ENCODE measurements at places on chromosomes 13 and 19. TPM values are rescaled to one million over a fixed set of nuclear protein-coding genes. Genes with fewer than 3 reads are reported as not detected.
A peak's percentile ranks its signal among the peaks of the same experiment; 100 is the strongest.

- DNase-seq: no peak
These were observed 102.6 kb upstream of the RNF113B start for GRCh38 chr13:98279473-98280175.

DNA sequence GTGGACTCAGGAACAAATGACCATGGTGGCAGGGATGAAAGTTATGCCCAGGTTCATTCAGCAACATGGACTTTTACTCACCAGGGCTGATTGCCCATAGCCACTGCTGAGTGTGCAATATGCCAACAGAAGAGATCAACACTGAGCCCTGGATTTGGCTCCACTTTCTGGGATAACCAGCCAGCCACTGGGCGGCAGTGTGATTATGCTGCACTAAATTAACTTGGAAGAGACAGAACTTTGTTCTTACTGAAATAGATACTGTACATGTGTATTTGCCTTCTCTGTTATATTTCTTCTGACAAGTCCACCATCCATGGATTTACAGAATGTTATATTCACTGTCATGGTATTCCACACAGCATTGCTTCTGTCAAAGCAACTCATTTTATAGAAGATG is 257.4 kb downstream of the TDRD3 start:
- DNase-seq: no peak

Gene METTL21C
- not detected for polyA plus RNA-seq

DNA sequence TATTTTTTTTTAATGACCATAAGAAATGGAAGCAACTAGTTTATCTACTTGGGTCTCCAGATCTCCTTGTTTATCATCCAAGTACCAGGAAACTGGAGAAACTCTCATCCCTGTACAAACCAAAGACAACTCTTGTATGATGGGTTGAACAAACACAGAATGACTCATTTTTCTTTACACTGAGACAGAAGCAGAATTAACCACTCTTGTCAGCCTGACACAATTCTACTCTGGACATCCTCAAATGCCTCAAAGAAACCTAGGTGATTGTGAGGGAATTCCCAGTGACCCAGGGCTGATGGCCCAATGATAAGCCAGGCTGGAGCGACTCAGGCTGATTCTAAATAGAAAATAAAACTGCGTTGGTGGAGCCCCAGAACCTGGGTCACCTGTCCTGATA is 151.5 kb downstream of the ZNF737 start:
- DNase-seq: no peak

Gene IZUMO2
- 1.0 TPM for polyA plus RNA-seq

GRCh38 chr13:77448689-77449088 is 86.8 kb upstream of the SCEL start:
- no peak for DNase-seq

DNA sequence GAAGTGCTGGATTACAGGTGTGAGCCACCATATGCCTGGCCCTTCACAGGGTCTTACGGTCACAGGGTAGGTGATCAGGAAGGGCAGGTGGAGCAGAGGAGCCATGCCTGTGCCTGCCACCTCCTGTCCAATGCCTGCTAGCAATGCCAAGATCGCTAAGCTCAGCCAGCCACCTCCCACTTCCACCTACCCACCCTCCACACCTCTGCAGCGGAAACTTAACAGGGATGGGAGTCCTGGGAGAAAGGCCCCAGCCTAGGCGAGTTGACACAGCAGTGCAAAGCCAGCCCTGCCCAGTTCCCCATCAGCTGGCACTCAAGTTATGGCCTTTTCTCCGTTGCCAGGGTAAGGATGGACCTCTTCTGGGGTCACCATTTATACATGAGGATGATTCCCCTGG is 15.9 kb upstream of the FCHO1 start:
- DNase-seq: no peak

Gene LHB
- polyA plus RNA-seq: not detected

Gene KCNRG
- polyA plus RNA-seq: 4.1 TPM

- peak; percentile 81 for DNase-seq
These were observed 15.2 kb upstream of the TLE6 start for GRCh38 chr19:2962018-2962670.

DNA sequence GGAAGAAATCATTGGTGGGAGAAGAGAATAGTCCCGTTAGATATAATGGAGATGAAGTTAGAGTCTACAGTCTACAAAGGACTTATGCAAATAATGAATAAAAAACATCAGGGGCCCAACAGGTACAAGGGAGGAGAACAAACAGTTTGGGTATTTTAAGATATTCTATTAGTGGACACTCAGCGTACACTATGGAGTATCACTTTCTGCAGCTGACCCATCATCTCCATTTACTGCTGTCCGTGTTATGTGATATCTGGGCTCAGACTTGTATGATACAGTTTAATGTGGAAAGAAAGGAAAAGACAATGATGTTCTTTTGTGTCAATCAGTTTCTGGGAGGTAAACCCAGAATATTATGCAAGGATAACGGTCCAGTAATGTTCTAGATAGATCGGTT is 126.2 kb downstream of the RAB20 start:
- no peak for DNase-seq

DNA sequence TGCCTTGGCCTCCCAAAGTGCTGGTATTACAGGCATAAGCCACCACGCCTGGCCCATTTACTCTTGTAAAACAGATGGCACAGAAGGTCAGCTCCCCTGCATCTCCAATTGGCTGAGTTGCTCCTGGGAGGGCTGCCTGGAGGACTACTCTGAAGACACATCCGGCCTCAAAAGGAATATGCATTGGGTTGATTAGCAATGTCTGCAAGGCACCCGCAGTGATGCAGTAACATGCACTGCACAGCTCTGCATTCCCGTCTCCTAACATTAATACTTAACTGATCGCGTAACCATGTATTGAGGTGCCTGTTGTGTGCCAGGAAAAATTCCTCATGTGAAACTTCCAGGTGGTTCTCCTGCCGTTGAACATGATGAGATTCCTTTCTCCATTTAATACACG is 5.0 kb downstream of the ELAVL3 start:
- no peak for DNase-seq

DNA sequence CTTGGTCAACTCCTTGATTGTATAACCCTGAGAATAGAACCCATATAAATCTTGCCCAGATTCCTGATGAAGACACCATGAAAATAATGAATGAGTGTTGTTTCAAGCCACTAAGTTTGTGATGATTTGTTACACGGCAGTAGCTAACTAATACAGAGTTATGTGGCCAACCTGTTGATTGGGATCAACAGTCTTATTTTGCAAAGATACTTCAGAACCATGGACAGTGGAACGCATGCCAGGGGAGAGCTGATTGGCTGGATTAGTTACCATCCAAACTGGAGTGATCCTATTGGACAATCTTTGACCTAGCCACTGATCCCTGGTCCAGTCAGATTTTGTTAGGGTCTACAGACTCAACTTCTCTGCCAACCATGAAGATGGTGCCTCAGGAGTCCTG is 26.6 kb downstream of the CD70 start:
- DNase-seq: no peak

- no peak for DNase-seq
These were observed 1.2 kb upstream of the HIF3A start for GRCh38 chr19:46295401-46296201.

Gene NCAN
- polyA plus RNA-seq: 0.07 TPM

DNA sequence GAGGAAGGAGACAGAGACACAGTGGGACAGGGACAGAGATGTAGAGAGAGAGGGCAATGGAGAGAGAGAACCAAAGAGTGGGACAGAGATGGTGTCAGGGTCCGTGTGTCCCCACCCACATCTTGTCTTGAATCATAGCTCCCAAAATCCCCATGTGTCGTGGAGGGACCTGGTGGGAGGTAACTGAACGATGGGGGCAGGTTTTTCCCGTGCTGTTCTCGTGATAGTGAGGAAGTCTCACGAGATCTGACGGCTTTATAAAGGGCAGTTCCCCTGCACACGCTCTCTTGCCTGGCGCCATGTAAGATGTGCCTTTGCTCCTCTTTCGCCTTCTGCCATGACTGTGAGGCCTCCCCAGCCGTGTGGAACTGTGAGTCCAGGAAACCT is 7.5 kb upstream of the PLA2G4C start:
- no peak for DNase-seq

GRCh38 chr19:21317821-21318220 is 11.4 kb downstream of the ZNF708 start:
- DNase-seq: no peak

GRCh38 chr13:44575741-44576350 is at the start of gene TSC22D1:
TSS of gene TSC22D1 (minus strand) at chr13:44576330. CDS start at chr13:44576074, 256 bp downstream.
- DNase-seq: peak; percentile 84

DNA sequence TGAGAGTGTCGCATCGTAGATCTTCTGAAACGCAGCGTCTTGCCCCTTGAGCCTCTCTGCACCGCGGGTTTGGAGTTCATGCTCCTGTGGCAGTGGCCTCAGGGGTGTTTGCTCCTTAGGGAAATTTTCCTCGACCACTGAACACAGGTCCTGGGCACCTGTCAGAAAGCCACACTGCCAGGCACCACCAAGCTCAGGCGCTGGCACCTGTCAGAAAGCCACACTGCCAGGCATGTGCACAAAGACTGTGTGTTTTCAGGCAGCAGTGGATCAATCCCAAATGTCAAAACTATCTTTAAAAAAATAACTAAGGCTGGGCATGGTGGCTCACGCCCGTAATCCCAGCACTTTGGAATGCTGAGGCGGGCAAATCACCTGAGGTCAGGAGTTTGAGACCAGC is 87.1 kb downstream of the ATP11A start:
- DNase-seq: peak; percentile 13

DNA sequence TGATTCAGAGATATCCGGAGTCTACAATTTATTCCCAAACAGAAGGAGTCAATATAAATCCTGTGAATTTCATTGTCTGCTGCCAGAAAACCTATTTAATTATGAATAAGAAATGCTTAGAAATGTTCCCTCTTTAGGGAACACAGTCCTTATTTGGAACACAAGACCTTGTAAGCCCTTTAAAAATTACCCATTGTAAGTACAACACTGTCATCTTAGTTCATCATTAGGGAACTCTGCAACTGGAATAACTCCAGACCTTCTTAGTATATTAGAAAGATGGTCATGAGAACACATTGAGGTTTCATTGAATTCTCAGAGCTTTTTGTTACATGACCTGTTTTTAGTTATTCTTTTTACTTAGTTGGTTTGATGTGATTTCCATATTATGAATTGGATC is 548.5 kb upstream of the KLF12 start:
- no peak for DNase-seq

DNA sequence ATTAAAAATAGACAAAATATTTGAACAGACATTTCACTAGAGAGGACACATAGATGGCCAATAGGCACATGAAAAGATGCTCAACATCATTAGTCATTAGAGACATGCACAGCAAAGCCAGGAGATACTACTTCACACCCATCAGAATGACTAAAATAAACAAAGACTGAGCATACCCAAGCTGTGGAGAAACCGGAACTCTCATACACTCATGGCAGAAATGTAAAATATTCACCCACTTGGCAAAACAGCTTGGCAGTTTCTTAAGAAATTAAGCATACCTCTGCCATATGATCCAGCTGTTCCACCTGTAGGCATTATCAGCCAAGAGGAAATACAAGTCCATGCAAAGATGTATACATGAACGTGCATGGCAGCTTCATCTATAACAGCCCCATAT is 213.4 kb downstream of the TSHZ3 start:
- DNase-seq: no peak

DNA sequence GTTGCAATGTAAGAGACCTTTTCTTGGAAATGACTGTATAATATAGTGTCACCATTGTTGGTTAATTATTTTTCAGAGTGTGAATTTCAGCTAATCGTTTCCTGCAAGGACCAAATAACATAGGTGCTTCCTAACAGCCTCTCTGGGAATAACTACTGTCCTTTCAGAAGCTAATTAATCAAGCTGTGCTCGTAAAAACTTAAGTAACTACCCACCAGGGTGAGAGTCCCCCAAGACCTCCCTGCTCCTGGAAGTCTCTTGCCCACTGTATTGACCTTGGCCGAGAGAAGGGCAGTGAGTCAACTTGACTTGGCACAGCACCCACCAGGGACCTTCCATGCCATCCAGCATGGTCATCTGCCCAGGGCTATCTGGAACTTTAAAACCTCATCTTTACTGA is 50.3 kb downstream of the UQCRFS1 start:
- no peak for DNase-seq

Gene FAM124A
- polyA plus RNA-seq: 6.0 TPM

DNA sequence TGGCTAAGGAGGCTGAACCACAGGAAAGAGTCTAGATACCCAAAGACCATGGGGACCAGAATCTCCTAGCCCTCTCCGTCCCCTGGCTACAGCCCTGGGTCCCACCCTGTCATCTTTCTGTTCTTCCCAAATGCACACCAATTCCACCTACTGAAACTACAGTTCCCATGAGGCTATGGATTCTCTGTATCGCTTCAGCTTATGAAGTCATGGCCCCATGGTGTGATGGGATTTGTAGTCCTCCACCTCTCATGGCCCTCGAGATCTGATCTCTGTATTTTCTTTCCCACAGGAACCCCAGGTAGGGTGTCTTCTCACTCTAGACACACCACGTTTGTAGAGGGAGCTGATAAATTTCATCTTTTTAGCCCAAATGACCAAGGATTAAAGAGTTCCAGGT is 11.8 kb downstream of the PTPRH start:
- no peak for DNase-seq

DNA sequence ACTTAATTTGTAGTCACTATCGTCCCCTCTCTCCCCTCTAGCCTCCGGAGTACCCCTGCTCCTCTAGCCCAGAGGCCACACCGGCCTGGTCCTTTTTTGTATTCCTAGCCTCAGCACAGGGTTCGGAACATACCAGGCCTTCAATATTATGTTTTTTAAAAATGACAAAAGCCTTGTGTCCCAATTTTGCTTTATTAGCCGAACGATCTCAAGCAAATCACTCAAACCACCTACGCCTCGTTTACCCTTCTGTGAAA is 463 bp upstream of the POMP start:
- DNase-seq: no peak

Gene PDX1
- not detected for polyA plus RNA-seq

DNA sequence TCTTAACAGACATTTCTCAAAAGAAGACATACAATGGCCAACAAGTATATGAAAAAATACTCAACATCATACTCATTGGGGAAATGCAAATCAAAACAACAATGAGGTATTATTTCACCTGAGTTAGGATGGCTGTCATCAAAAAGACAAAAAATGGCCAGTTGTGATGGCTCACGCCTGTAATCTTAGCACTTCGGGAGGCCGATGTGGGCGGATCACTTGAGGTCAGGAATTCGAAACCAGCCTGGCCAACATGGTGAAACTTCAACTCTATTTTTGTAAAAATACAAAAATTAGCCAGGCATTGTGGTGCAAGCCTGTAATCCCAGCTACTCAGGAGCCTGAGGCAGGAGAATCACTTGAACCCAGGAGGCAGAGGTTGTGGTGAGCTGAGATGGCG is 22.0 kb downstream of the CEACAM16 start:
- no peak for DNase-seq

DNA sequence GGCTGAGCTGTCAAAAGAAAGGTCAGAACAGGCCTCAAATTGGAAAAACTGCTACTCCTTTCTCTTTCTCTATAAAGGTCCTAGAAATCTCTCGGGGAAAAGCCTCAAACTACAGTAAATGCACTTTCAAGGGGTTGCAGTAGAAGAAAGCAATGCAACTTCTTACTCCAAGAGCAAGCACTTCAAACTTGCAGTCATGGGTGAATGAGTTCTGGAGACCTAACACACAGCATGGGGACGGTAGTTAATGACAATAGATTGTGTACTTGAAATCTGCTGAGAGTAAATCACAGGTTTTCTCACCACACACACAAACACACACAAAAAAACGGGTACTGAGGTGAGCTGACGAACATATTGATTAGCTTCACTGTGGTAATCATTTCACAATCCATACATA is 11.8 kb downstream of the TUBGCP3 start:
- DNase-seq: no peak

Gene HIPK4
- 0.35 TPM for polyA plus RNA-seq

GRCh38 chr19:35267353-35267817 is 1.4 kb upstream of the USF2 start:
- peak; percentile 41 for DNase-seq

- DNase-seq: no peak
These were observed 85.7 kb downstream of the ZAR1L start for GRCh38 chr13:32229443-32229842.
